Pulmonary artery endothelial cell (primary cell): ENCODE measurements at places on chromosomes 11 and 22.

DNA sequence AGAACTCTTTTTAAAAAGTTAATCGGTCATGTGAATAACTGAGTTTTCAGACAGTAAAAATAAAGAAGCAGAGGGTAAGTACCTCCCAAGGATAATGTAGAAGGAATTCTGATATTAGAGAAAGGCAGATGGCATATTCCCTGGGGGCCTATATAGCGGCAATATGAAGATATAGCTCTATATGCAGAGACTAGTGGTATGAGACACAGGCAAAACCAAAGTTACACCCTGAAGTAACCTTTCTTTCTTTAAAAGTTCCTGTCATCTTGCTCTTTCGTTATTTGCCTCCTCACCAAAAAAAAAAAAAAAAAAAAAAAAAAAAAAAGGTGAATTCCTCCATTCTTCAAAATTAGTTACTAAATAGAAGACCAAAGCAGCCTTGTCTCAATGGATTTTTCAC lies 76.2 kb upstream of the ARHGAP32 start:
- DNase-seq, result no peak

DNA sequence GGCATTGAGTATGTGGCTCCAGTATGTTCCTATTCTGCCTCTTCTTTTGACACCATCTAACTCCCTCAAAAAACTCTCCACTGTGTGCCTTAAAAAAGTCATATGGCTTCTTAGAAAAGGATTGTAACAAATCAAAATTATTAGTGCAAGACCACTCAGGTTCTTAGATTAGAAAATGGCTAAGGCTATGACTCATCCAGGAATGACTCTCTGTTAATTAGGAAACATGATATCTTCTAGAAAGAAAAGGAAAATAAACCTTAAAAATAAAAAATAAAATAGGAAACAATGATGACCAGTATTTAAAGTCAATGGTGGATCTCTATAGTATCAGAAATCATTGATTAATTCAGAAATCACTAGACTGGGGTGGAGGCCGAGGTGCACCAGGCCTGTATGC lies 21.7 kb downstream of the SLC25A17 start:
- no peak for DNase-seq

GRCh38 chr22:47285981-47286380 lies 523.5 kb downstream of the TBC1D22A start:
- no peak for DNase-seq

GRCh38 chr11:100777736-100778135 lies 90.6 kb downstream of the ARHGAP42 start:
- DNase-seq, result no peak

DNA sequence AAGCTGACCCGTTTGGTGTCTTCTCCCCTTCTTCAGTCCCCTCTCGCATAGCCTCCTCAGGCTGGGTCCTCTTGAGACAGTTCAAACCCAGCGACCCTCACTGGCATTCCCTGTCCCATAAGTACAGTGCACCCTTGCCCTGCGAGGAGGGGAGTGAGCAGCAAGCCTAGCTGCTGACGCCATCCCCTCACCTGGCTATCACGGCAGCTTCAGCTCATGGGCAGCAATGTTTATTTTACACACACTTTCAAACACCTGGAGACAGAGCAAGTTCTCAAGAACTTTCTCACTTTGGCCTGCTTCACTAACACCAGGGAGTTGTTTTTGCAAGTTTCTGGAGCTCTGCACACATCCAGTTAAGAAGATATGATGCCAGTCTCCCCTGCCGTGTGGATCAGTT lies 189.6 kb upstream of the E2F8 start:
- DNase-seq, result no peak

GRCh38 chr22:27800250-27801201 lies 1.0 kb downstream of the MN1 start:
- no peak for DNase-seq

DNA sequence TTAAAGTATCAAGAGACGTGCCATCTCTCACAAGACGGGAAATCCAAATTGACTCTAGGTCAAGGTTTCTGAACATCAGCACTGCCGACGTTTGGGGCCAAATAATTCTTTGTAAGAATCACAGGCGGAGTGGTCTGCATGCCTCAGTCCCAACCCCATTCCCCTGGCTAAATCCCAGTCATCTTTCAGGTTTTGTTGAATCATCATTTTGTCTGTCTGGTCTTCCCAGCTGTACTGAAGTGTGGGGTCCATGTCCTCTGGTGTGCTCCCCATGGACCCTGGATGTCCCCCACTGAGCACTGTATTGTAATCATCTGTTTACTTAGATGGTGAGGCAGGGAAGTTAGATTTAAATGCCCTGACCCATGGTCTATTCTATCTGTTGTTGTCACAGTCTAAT lies 103.6 kb upstream of the GALNT18 start:
- no peak for DNase-seq

GRCh38 chr11:115180272-115180671 lies 323.9 kb downstream of the CADM1 start:
- DNase-seq, result no peak

DNA sequence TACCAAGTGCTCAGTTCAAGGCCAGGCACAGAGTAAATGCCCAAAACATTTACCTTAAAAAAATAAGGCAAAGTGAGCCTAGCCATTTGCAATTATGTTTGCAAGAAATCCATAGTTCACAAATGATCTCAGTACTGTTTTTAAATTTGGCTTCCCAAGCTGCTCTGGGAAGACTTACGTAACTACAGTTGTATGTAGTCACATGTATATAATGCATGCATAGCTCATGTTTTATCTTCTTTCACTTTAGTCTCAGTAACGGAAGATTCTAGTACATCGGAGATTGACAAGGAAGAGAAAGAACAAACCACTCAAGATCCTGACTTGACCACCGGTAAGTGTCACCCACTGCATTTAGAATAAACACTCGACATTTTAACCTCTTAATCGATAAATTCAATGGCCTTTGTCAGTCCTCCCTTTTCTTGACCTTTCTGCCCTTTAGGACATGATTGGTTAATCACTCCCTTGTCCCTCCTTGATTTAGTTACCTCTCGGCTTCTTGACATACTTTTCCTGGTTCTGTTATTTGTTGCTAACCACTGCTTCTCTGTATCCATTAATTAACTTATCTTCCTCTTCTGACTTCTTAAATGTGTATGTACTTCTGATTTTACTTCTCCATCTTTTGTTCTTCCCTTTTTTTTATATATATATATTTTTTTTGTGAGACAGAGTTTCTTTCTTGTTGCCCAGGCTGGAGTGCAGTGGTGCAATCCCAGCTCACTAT lies 18.0 kb upstream of the JHY start:
- no peak for DNase-seq

DNA sequence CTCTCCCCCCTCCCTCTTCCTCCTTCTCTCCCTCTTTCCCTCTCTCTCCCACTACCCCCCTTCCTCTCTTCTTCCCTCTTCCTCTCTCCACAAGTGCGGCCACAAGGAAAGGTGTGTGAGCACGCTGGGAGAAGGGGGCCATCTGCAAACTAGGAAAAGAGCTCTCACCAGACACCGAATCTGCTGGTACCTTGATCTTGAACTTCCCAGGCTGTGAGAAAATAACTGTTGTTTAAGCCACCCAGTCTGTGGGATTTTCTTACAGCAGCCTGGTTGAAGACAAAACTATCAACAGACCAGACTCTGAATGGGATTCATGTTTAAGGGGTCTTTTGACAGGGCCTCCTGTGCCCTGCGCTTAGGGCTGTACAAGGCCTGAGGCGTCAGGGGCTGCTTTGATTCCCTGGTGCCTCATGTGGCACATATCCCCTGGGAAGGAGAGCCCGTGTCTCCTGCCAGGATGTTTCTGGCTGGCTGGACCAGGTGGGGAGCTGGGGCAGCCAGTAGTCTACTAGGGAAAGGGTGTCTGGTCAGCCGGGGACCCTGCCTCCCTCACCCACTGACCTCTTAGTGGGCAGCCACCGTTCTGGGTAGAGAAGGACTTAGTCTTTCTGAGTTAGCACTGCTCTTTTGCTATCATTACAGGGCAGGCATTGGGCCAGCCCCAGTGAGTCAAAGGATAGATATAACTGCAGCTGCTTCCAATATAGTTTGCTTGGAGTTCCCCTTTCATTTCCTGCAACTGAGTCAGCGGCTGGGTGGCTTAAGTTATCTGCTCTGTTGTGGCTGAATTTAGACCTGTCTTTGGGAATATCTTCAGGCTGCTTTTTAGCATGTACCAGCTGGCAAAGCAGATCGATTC lies 6.2 kb downstream of the PANX1 start:
- peak; percentile 72 for DNase-seq

GRCh38 chr11:10770626-10771254 lies 19.7 kb downstream of the CTR9 start:
- no peak for DNase-seq

DNA sequence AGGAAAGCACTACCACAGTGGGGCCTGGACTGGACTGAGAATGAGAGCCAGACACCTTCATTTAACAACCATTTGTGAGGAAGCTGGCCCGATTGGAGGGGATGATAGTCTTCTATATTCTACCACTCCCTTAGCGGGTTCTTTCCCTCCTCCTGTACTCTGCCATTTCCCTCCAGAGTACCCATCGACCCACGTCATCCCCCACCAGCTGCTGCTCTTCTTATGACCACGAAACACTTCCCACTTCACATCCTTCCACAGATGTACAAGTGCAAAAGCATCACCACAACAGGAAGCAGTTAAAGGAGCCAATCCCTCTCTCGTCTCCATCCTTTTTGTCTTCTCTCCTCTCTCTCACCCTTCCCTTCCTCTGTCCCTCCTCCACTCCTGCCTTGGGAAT lies 18.0 kb upstream of the UBASH3B start:
- DNase-seq, result no peak
